H9 (cell line): ENCODE measurements at places on chromosomes 7 and 10. TPM values are rescaled to one million over a fixed set of nuclear protein-coding genes. Genes with fewer than 3 reads are reported as not detected.

RELN gene
- 0.02 TPM in 1 of 2 replicates, not detected in the other for total RNA-seq

DNA sequence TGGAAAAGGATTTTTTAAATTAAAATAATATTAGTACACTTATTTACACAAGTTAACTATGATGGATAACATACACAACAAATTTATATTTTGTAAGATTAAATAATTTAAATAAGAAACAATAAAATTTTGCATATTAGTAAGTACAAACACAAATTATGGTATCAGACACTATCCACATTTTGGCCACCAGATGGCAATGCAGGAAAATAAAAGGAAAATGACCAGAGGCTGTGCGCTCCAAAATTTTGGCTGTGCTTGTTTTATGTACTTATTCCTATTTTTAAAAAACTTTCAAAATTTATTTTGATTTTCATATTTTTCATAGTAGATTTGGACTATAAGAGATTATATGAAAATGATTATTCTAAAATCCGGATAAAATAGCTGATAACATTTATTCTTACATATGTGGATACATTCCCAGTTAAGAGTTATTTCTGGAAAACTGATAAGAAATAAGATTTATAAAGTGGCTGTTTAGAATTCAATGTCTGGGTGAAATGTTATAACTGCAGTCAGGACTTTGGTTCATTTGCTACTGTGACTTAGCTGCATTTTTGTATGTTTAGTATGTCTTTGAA, 274.7 kb upstream of the HGF start:
- H3K27me3 ChIP-seq: no peaks in the 10 kb centered on the region
- H3K27ac ChIP-seq: no peak overlapping the region
- DNase-seq: no peak
- no peaks in the 10 kb centered on the region; the same call in 1 of the 2 replicates for H3K4me1 ChIP-seq

DNA sequence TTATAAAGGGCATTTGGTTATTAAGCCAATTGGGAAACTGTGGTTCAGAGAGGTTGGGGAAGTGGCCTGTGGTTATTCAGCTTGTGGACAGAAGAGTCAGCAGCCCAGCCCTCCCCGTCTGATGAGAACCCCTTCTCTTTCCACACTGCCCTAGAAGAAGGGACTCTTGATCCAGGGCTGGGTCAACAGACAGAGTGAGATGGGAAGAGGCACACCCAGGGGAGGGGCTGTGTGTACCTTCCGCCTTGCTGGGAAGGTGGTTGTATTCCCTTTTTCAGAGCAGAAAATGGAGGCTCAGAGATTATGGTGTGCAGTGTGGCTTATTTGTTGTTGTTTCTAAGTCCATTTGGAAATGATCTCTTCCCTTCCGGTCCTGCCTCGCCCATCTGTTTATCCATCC, 103.4 kb downstream of the GRK5 start:
- H3K27me3 ChIP-seq: no peaks in the 10 kb centered on the region
- H3K36me3 ChIP-seq: no peaks in the 10 kb centered on the region
- DNase-seq: no peak

- no peak overlapping the region for H3K27ac ChIP-seq
- no peak overlapping the region for H3K4me3 ChIP-seq
- no peaks in the 10 kb centered on the region for H3K27me3 ChIP-seq
- no peaks in the 10 kb centered on the region for H3K4me1 ChIP-seq
- H3K36me3 ChIP-seq: no peaks in the 10 kb centered on the region
Measured at GRCh38 chr7:37342176-37342687, 106.4 kb downstream of the ELMO1 start.

- H3K4me3 ChIP-seq: no peak overlapping the region
- no peaks in the 10 kb centered on the region for H3K27me3 ChIP-seq
- no peak for DNase-seq
- H3K27ac ChIP-seq: no peak overlapping the region
Measured at GRCh38 chr10:76881477-76882220, 756.0 kb downstream of the KCNMA1 start.

DNA sequence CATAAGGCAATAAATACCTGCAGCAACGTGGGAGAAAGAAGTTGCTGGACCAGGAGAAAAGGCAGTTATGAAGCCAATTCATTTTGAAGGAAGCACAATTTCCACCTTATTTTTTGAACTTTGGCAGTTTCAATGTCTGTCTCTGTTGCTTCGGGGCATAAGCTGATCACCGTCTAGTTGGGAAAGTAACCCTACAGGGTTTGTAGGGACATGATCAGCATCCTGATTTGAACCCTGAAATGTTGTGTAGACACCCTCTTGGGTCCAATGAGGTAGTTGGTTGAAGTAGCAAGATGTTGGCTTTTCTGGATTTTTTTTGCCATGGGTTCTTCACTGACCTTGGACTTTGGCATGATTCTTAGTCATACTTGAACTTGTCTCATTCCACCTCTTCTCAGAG, 13.0 kb downstream of the DUSP5 start:
- peaks cover 41% of the 10 kb centered on the region for H3K36me3 ChIP-seq
- no peaks in the 10 kb centered on the region for H3K4me1 ChIP-seq
- no peaks in the 10 kb centered on the region for H3K27me3 ChIP-seq
- no peak for DNase-seq

GRCh38 chr10:96585736-96586418, 935 bp downstream of the TM9SF3 start:
- no peak overlapping the region for H3K27ac ChIP-seq
- H3K4me1 ChIP-seq: no peaks in the 10 kb centered on the region
- peak overlapping the region; percentile 91; the same call in 1 of the 2 replicates for H3K4me3 ChIP-seq
- no peaks in the 10 kb centered on the region for H3K36me3 ChIP-seq
